ENCODE measurements at places on chromosomes 16 and 17.

- DNase-seq: no peak
Measured at GRCh38 chr17:48611213-48611612, 396 bp upstream of the HOXB7 start.

- DNase-seq: no peak
Measured at GRCh38 chr17:55617441-55617840, 105.2 kb downstream of the TMEM100 start.

DNA sequence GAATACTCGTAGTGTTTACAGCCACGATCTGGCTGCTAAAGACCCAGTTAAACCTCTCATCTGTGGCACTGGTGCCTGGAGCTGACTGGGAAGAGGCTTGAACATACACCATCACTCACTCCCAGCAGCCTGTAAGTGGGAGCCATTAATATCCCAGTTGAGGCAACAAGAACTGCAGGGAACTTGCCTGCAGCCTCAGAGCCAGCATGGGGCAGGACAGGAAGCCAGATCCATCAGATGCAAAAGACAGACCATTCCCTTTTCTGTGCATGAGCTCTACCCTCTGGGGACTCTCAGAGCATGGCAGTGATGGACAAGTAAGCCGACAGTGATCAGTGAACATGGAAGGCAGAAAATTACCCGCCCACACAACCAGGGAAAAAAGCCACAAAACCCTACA is 91.8 kb downstream of the TMEM132E start:
- no peak for DNase-seq

DNA sequence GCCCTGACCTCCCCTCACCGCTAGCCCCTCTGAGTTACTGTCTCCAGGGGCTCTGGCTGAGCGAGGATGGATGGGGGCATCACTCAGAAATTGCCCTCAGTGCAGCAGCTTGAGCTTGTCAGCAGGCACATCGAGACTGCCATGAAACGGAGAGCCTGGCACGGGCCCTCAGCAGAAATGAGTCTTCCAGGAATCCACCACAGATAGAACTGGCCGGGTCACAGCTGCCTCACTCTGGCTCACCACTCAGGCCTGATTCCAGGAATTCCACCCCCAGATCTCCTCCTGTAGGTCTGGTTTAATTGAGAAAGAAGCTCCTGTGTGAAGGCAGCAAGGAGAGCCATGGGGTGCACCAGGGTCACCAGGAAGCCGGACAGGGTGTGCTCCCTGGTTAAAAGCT is 85.5 kb downstream of the GSG1L start:
- DNase-seq: no peak

- no peak for DNase-seq
Measured at GRCh38 chr16:26772503-26772902, 294.2 kb upstream of the C16orf82 start.

- DNase-seq: no peak
Measured at GRCh38 chr16:6726621-6727020, 606.0 kb upstream of the RBFOX1 start.

DNA sequence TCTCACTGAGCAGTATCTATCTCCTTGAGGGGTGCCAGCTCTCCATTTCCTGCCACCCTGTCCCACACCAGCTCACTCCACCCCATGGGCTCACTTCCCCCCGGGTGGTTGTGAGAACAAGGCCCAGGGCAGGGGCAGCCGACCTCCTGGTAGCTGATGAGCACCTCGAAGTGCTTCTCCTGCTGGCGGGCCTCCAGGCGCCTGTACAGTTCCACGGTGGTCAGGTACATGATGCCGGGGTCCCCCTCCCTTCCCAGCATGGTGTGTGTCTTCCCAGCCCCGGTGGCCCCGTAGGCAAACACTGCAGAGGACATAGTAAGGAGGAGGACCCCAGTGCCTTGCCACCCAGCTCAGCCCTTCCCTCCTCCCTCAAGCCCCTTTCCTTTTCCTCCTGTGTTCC is 12.5 kb downstream of the KIF18B start:
- DNase-seq: no peak

DNA sequence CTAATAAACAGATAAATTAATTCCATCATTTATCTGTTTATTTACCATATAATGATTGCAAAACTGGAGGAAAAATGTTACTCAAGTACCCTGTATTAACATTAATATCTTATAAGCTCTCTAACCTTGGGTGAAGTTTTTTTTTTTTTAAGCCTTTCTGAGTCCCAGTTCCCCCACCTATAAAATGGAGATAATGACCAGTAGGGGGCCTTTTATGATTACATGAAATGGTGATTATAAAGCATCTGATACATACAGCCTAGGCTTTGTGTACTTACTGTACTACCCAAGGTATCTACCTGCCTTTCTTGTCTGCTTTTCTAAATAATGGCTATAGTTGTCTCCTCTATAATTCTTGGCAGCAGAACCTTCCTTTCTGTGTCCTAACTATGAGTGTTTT is 22.6 kb downstream of the LRRC36 start:
- peak; percentile 38 for DNase-seq

- no peak for DNase-seq
Measured at GRCh38 chr17:5563456-5563855, 20.9 kb downstream of the NLRP1 start.

- DNase-seq: no peak
Measured at GRCh38 chr16:86872833-86873232, 294.5 kb downstream of the FOXL1 start.

DNA sequence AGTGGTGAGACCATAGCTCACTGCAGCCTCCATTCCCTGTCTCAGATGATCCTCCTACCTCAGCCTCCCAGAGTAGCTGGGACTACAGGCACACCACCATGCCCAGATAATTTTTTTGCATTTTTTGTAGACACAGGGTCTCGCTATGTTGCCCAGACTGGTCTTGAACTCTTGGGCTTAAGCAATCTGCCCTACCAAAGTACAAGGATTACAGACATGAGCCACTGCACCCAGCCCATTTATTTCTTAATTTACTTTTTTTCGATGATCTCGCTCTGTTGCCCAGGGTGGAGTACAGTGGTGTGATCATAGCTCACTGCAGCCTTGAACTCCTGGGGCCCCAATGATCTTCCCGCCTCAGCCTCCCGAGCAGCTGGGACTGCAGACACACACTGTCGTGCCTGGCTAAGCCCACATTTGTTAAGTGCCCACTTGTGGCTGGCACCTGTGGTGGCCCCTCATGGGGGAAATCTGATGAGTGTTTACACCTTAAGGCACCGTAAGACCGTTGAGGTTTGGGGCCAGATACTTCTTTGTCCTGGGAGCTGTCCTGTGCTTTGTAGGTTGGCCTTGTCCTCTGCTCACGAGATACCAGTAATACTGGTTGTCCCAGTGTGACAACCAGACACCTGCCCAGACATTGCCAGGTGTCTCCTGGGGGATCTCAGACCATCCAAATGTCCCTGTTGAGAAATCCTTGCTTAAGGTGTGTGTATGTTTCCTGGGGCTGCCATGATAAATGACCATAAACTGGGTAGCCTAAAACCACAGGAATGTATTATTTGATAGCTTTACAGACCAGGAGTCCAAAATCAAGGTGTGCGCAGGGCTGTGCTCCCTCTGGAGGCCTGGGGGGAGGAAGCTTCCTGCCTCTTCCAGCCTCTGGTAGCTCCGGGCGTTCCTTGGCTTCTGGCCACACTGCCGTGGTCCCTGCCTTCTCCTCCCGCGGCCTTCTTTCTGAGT is 141.4 kb upstream of the GSE1 start:
- DNase-seq: no peak

DNA sequence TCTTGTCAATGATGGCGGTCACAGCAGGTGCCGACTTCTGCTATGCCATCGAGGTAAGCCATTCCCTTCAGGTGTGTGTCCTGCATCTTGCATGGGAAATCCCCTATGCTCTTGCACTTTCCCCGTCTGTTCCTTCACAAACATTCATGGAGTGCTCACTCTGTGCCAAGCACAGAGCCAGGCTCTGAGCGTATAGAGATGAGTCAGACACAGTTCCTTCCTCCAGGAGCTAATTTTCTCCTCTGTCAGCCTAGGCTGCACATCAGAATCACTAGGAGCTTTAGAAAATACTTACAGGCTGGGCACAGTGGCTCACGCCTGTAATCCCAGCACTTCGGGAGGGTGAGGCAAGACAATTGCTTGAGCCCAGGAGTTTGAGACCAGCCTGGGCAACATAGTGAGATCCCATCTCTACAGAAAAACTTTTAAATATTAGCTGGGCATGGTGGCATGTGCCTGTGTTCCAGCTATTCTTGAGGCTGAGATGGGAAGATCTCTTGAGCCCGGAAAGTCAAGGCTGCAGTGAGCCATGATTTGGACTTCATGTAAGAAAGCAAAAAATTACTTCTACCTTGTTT is 14.1 kb downstream of the PRMT7 start:
- no peak for DNase-seq

GRCh38 chr17:60656499-60656898 is 21.2 kb upstream of the BCAS3 start:
- DNase-seq: no peak

- peak; percentile 34 for DNase-seq
Measured at GRCh38 chr17:78383725-78384471, 5.4 kb downstream of the PGS1 start.

- DNase-seq: no peak
Measured at GRCh38 chr16:62135446-62135845, 99.2 kb upstream of the CDH8 start.

GRCh38 chr16:69443927-69444631 is 19.7 kb downstream of the CYB5B start:
- peak; percentile 52 for DNase-seq

GRCh38 chr17:9821921-9822320 is at the start of gene GSG1L2:
Gene GSG1L2 (minus strand): TSS chr17:9822079. CDS start chr17:9822071, 8 bp downstream.
- no peak for DNase-seq

GRCh38 chr16:1273816-1274215 is 17.9 kb downstream of the TPSD1 start:
- no peak for DNase-seq

DNA sequence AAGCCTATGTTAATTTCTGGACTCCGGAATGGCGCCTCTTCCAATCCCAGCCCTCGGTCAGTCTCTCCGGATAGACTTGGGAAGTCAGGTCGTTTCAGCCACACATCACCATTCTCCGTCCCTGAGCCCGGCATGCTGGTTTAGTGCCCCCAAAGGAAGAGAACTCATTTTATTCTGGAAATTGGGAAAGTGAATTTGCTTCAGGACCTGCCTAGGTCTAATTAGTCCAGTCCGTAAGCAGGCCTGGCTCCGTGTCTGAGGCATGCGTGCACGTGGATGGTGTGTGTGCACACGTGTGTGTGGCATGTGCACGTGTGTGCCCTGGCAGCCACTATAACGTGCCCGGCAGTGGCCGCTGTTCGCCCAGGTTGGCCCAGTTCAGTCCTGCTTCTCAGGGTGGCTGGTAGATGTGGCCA is 77.4 kb downstream of the RPA1 start:
- DNase-seq: no peak

DNA sequence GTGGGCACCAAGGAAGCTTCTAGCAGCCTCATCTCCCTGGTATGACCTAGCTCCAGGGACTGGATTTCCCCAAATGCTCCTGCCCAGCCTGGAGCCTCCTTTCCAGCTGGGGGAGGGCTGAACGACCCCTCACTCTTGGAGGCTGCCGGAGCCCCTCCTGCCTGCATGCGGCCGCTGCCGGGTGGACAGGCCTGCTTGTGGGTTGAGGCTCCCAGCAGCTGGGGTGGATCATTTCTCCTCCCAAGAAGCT is 213.6 kb downstream of the SEC14L1 start:
- no peak for DNase-seq

DNA sequence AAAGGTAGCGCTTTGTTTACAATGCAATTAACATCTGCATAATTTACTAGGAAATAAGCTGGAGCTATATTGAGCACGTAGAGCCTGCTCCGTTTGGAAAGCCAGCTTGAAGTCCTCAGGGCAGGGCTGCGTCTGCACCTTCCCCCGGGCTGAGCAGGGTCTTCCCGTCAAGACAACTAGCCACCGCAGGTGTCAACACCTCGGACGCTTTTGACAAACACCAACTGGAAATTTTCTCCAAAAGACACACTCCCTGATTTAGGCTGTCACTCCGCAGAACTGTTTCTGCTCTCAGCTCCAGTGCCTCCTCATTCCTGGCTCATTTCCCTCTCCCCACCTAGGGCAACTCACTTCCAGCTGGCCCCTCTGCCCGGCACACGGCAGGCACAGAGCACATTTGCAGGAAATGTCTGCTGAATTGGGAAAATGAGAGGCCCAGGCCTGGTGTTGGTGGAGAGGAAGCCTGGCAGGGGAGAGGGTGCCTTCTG is 170.3 kb downstream of the MAF start:
- DNase-seq: no peak

GRCh38 chr16:19136549-19137196 is 22.9 kb downstream of the ITPRIPL2 start:
- DNase-seq: no peak

- no peak for DNase-seq
Measured at GRCh38 chr17:47694581-47695428, 844 bp downstream of the TBKBP1 start.

Data from CD4-positive, alpha-beta T cell treated with Interleukin-12 subunit alpha and Interleukin-12 subunit beta, for 1 hour (primary cell).